Fibroblast of the aortic adventitia (primary cell): ENCODE measurements at places on chromosomes 1 and 21.

DNA sequence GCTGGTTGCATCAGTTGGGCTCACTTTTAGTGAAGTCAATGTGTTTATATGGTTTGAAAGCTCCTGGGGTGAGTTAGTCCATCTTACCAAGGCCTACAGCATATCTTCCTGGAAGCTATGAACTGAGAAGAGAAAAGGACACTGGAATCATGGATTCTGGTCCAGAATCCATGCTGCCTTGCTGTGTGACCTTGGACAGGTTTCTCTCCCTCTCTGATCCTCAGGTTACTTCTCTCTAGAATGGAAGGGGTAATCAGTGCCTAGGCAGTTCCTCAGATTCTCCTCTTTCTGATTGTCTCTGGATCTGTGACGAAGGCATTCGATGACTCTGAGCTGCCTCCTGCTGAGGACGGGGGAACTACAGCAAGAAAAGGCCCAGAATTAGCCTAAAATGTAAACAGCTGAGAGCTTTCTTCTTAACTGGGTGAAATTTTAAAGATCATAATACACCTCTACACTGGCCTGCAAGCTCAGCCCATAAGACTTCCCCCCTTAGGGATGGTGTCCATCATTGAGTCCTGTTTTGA lies 425.0 kb upstream of the VAMP3 start:
- DNase-seq = no peak

GRCh38 chr21:26136671-26137070 lies 33.9 kb downstream of the APP start:
- DNase-seq = no peak

DNA sequence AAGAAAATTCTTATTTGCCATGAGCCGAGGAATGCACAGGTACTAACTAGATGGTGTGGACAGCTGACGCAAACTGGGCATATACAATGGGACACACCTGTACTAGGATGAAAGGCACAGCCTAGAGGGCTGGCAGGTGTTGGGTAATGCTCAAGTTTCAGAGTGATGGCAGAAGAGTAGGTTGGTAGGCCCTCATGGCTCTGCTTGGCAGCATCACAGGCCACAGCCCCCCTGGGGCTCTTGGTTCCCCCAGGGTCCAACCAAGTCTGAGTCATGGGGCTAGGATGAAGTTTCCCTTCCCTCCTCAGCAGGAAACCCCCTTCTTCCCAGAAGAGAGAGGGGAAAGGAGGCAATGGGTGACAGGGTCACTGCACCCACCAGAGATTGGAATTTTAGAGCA lies 35.2 kb downstream of the SPEN start:
- no peak for DNase-seq

GRCh38 chr1:143643148-143643885 lies 328.5 kb downstream of the FAM72C start:
- no peak for DNase-seq
